AG10803 (cell line): ENCODE measurements at places on chromosomes 11 and 22.

DNA sequence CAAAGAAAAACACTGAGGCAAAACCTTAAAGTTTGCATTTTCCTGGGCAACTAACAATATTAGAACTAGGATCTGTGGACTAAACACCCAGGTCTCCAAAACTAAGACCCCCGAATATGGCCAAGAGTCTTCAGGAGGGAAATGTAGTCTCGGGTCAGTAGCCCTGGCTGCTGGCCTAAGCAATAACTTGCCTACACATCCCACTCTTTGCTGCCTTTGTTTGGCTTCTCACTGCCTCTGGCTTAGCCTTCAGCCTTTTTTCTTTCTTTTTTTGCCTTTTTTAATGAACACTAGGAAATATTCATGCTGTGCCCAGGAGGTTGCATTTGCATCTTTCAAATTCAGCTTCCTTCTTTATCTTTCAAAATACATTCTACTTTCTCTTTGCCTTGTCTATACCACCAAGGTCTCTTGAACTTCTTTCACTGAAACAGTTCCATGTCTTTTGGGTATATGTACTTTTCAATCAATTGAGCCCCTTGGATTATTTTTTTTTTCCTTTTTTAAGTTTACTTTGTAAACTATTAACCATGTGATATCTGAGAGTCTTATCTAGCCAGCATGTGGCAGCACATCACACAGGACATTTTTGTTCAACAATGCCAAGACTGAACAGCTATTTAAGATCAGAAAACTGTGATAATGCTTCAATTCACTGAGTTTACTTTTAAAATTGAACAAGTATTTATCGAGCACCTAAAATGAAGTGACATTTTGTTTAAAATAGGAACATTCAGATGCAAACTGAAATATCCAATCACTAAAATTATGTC is 165.0 kb upstream of the TRPC6 start:
- no peak for DNase-seq

DNA sequence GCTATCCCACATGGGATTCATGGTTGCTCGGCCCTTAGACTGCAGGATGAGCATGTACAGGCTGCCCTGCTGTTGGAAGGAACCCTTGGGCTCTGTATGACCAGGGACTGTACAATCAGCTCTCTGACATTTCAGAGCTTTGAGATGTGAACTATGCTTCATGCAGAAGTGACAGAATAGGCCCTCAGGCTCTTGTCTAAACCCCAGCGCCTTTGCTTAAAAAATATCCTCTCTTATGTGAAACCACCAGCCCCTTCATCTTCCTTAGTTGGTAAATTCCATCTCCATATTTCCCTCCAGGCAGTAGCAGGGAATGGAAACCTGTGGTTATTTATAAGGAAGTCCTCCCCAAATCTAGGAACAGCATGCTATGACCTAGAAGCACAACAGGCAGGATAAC is 78.9 kb upstream of the PLET1 start:
- DNase-seq, result no peak

DNA sequence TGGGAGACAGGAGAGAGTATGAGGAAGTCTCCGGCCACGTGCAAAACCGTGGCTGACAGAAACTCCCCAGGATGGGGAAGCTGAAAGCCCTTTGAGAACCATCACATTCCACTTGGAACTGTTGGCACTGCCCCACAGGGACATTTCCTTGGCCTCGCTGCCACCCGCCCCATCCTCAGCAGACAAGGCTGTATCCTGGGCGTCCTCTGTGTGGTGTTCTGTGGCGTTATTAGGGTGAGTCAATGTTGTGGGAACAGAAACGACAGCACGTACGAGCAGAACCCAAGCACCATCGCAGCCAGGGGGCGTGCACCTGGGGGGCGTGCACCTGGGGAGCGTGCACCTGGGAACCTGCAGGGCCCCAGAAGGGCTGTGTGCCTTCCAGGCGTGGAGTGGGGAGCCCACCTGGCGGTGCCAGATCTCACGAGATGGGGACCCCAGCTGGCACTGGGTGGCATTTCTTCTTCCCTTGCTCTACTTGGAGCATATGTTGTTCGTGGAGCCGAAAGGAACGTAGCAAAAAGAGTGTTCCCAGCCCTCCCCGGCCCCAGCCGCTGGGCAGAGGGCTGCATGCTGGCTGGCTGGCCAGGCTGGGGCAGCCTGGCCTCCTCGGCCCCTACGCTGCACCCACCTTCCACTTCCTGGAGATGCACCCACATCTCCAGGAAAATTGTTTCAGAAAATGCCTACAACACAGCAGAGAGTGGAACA is 35.4 kb downstream of the NFAM1 start:
- no peak for DNase-seq

- DNase-seq, result no peak
Observed at GRCh38 chr11:62353841-62354240, 16.6 kb downstream of the ASRGL1 start.

DNA sequence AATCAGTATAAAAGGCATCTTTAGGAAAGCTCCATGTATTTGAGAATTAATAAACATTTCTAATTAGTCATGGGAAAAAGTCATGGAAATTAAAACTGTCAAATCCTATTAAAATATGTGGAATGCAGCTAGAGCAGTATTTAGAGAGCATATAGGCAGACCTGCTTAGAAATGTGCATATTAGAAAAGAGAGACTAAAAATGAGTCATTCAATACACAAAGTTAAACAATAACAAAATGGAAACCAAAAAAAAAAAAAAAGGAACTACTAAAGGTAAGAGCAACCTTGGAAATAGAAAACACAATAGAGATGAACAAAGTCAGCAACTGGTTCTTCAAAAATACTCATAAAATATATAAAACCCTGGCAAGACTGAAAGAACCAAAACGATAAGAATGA is 59.7 kb upstream of the RASSF10 start:
- DNase-seq, result no peak

- peak; percentile 68 for DNase-seq
Observed at GRCh38 chr11:64767344-64768299, 7.8 kb upstream of the PYGM start.

DNA sequence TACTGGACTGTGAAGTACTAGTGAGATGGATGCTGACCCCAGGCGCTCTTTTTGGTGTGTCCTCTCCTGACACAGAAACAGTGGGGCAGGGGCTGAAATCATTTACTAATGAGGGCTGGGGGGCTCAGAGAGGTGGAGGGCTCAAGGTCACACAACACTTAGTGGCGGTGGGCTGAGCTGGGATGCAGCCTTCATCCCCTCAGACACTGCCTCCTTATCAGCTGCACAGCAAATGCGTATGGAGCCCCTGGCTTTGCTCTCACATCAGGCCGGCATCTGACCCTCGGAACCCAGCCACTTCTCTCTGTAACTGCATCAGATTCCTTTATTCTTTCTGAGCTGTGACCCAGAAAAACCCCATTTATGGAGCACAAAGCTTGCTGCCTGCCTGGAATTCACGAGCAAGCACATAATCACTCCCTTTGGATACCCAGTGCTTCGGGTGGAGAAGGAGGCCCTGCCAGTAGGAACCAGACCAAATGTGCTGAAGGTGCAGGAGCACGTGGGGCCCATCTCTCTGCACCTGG is 736.6 kb downstream of the TBC1D22A start:
- no peak for DNase-seq

DNA sequence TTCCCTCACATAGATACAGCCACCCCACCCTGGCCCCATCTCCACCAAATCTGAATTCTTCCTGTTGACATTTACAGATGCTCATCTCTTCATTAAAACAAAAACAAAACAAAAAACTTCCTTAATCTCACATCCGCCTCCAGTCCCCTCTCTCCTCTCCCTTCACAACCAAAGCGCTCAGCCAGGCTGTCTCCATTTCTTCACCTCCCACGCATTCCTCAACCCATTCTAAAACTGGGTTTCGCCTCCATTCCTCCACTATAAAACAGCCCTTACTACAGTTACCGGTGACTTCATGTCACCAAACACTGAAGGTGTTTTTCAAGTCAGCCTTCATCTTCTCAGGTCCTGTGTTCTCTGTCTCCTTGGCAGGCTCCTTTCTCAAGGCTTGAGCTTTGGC is 9.6 kb downstream of the BACE1-AS start:
- no peak for DNase-seq
